ENCODE measurements at places on chromosomes 4 and X.

GRCh38 chr4:24763631-24764297, 31.6 kb upstream of the SOD3 start:
- DNase-seq: no peak

GRCh38 chr4:88060431-88060830, 53.0 kb downstream of the PKD2 start:
- no peak for DNase-seq

DNA sequence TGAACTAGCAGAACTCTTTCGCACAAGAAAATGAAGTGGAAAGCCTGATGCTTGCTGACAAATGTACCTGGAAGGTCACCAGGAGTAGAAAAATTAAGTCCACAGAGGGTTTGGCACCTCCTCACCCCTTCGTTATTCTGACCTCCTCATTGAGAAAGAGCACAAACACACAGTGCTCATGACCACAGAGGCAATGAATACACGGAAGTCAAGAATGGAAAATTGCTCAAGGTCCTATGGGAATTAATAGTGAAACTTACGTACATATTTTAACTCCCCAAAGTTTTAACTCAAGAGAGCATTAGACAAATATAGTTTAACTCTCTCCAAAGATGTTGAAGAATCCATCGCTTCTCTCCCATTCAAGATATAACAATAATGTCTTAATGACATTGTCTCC, 83.6 kb upstream of the CAMK2D start:
- no peak for DNase-seq

- no peak for DNase-seq
These were observed 79.5 kb downstream of the MAGEB5 start for GRCh38 chrX:26295425-26295824.

- DNase-seq: no peak
These were observed 276.4 kb downstream of the SPRY1 start for GRCh38 chr4:123672987-123673386.

DNA sequence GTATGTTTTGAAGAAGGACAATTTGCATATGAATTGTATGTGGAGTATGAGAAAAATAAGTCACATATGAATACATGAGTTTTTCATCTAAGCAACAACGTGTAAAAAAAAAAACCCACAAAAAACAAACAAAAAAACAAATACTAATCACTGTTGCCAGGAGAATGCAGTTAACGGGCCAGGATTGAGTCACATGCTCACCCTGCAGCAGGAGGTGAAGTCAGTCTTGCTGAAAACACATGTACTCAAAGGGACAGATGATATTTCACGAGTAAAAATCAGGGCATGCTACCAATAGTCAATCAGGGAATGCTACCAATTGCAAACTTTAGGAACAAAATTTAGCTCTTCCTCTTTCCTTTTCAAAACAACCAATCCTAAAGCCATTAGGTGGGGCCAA, 10.4 kb upstream of the DCLK2 start:
- DNase-seq: no peak

GRCh38 chrX:38987198-38987651, 186.0 kb downstream of the MID1IP1 start:
- DNase-seq: no peak
